Lung (tissue), 17 donors: ENCODE measurements at places on chromosomes 1 and 21.

DNA sequence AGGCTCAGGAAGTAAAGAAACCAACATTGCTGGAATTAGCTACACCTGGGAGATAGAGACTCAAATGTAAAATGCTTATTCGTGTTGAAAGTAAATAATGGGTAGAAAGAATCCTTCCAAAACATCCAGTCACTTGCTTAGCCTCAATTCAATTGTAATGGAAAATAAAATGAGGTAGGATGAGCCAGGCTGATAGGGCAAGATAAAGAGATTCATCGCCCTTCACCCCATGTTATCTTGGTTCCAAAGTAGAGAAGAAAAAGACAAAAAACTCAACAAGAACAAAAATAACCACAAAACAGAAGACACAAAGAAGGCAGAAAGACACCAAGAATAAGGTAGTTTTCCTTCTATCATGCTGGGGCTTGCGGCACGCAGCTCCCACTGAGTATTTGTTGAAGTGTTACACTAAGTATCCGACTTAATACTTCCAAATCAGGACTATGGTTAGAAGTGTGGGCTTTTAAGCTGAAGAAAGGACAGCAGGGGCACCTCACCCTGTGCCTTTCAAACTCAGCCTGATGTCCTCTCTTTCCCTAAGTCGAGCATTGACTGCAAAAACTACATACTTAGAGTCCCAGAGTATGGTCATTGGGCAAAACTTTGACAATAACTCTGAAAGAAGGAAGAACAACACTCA is 202.1 kb downstream of the VAV3 start:
- no peak for DNase-seq

DNA sequence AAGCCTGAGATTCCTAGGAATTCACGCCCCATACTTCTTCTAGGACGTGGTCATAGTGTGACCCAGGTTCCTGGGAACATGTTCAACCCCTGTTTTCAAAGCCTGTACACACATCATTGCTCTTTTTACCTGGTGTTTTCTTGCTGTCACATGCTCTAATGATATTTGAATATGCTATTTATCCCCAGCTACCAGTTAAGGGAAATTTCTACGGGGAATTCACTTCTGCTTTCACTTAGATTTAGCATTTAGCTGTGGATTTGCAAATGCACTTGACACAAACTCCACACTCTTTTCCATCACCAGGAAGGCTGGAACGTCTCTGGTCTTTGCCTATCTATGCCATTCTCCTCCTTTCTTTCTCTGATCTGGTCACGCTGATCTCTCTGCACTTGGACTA is 11.3 kb upstream of the SAMSN1 start:
- DNase-seq, result no peak

GRCh38 chr1:98659879-98660278 is 1.6 kb upstream of the SNX7 start:
- DNase-seq, result no peak

DNA sequence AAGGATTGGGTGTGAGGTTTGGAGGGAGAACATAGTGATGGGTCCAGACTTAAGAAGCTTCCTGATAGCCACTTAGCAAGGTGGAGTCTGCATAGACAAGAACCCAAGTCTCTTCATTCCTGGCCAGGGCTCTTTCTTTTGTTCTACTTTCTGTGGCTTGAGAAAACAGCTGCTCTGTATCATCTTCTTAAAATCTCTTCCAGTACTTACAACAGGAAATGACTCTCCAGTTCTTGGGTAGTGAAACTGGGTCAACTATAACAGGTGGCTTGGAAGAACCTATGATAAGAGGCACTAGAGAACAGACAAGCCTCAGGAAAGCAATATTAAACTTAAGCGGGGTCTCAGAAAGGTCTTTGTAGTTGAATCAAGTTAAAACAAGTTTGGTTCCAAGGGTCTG is 148.1 kb upstream of the USP24 start:
- DNase-seq, result peak; percentile 37

GRCh38 chr1:31576201-31576669 is at the start of gene TINAGL1:
TINAGL1 (plus strand) TSS chr1:31576515; CDS start chr1:31577149, 634 bp downstream.
- peak; percentile 46 for DNase-seq

DNA sequence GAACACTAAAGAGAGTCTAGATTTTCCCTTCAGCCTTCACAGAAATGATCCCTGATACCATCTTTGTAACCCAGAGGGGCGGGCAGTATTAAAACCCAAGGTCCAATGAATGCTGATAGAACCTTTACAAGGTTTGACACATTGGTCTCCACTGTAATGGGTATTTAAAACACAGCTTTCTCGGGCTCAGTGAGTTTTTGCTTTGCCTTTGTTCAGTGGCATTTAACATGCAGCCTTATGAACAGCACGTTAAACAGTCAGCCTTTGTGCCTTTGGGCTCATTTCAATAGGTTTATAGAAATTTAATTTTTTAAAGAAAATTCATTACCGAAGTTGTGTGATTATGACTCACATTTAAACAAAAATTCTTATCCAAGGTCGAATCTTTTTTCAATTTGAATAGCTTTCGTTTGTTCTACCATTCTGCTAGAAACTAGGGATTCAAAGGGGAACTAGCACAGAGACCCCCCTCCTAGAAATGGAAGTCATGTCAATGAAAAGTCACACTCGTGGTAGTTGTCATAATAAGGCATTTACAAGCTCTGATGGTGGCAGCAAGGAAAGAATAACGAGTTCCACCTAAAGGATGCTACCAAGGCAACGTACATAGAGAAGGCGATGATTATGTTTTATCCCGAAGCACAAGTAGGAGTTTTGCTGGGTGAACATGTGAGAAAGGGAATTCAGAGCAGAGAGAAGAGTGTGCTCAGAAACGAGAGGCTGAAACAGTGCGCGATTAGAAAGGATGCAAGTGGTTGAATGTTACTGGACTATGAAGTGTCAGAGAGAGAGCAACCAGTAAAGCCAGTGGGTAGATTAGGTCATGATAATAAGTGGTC is 66.2 kb downstream of the SGIP1 start:
- DNase-seq, result no peak
